ENCODE measurements at places on chromosomes 11 and 22. TPM values are rescaled to one million over a fixed set of nuclear protein-coding genes. Genes with fewer than 3 reads are reported as not detected.

DNA sequence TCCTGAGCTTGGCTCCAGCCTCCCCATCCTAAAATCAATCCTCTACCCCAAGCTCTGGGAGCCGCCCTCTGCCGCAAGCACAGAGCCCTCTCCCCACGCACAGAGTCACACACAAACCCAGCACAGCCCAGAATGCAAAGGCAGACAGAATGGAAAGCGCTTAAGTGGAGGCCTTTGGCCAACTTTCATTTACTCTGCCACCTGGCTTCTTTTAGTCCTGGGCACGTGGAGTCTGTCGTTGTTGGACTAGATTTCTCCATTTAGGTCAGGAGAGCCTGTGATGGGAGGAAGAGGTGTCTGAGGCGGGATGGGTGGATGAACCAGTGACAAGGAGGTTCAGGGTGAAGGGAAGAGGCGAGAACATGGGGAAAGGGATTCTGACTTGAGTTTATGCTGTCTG, 191.7 kb downstream of the DSCAML1 start:
- DNase-seq = no peak

Gene DDTL
- total RNA-seq = 6.5 TPM

Gene IGLL1
- not detected for total RNA-seq

GRCh38 chr11:57345555-57346211, 7.5 kb downstream of the P2RX3 start:
- DNase-seq = peak; percentile 66
